Gastroesophageal sphincter (tissue), 4 donors: ENCODE measurements at places on chromosomes 2 and 18.

DNA sequence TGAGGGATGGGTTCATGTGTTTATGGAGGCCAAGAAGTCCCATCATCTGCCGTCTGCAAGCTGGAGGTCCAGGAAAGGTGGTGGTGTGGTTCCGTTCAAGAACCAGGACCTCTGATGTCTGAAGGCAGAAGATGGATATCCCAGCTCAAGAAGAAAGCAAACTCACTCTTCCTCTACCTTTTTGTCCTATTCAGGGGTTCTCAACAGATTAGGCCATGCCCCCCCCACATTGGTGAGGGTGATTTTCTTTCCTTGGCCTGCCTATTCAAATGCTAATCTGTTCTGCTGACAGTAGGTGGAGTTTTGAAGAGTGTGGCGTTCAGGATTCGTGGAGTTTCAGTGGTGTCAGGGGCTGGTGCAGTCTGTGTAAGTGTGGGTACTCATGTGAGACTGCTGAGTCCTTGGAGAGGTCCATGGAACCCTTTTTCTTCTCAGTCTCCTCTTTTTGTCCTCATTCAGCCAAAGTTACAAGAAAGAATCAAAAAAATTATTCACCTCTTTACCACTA, 5.9 kb downstream of the MSL3B start:
- ATAC-seq = no peak

DNA sequence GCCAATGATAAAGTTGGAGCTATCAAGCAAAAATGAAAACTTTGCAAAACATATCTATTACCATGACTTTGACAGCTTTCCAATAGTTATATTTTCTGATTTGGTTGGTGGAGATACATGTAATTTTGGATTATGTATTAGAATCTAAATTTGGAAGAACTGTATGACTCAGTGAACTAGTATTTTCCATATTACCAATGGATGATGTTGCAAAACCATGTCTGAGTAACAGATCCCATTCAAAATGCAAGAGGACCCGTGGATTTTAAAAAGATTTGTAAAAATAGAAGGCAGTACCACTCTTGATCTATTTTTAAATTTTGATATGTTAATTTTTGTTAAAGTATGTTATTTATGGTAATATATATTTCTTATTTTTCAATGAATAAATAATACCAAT, 83.0 kb downstream of the TAF4B start:
- no peak for ATAC-seq

- ATAC-seq = peak; percentile 47
These were observed 30.2 kb downstream of the ITGB1BP1 start for GRCh38 chr2:9392898-9393765.

GRCh38 chr18:54215069-54215468, 9.4 kb downstream of the MBD2 start:
- ATAC-seq = no peak

DNA sequence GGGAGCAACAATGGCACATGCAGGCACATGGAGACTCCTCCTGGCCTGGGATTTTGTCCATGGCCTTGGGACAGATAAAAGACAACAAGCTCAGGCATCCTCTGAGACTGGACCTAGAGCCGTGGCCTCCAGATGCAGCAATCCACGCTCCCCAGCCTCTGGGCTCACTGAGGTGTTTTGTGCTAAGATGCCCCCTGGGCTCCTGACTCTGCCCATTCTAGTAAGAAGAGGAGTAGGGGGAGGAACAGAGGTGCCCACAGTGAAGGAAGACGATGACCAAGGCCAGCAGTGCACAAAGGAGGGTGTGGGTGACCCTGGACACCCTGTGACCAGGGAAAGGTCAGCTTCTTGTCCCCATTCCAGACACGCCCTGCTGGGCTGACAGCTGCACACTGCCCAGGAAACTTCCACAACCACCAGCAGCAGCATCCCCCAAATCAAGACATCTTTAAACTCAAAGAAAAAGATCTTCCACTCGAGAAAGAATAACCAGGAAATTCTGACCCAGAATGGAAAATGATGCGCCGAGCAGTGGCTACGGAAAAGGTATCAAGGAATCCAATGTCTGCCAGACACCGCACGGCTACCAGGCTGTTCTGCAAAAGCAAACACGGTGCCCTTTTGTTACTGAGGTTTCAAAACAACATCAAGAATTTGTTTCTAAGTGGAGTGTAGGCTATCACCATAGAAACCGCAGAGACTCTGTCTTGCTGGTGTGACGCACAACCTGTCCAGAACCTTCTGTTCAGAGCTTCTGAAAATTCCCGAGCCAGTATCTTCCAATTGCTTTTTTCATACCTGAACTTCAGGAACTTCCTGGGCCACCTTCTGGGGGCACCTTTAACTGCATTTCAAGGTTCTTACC, 65.5 kb downstream of the ZNF516 start:
- ATAC-seq = no peak

GRCh38 chr2:121707920-121708361, 28.7 kb downstream of the NIFK start:
- no peak for ATAC-seq

GRCh38 chr2:192047315-192048107, 147.2 kb downstream of the TMEFF2 start:
- no peak for ATAC-seq

DNA sequence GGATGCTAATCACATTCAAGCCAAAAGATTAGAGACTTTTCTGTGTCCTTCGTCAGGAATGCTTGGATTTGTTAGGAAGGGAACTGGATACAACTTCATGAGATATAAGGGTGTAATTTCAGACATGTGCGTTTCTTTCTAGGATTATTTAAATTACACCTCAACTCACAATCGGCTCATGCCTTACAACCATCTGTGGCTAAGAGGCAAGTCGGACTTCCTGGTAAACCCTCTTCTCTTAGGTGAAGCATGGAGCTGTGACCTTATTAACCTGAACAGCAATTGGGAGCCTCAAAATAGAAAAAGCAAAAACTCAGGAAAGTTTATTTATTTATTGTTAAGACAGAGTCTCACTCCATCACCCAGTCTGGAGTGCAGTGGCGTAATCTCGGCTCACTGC, 61.8 kb downstream of the SEMA4F start:
- no peak for ATAC-seq

GRCh38 chr2:31660165-31660564, 79.4 kb upstream of the SRD5A2 start:
- no peak for ATAC-seq

GRCh38 chr2:196233805-196234475, 62.6 kb upstream of the STK17B start:
- ATAC-seq = peak; percentile 23

DNA sequence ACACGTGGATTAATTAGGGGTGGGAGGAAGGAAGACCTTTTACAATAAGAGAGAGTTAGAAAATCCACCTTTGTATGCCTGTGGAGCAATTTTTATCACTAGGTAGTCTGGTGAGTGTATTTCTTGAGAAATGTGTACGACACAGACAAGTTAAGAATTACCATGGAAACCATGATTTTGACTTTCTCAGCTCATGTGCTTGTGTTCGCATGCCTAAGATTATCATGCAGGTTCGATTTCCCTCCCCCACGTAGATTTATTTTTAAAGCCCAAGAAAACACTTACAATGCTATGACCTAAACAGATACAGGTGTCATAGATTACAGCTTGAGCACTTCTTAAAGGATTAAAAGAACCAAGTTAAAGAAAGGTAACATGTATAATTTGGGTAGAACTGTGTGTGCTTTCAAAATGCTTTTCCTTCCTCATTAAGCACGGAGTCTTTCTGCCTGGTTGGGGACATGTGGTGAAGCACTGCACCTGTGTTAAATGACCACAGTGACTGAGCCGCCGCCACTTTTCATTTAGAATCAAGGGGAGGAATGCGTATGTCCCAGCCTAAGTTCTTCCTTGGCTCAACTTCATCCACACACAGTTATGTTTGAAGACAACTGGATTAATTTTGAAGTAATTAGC, 16.6 kb downstream of the SERTAD2 start:
- ATAC-seq = no peak

- ATAC-seq = no peak
These were observed 41.9 kb downstream of the TAF1B start for GRCh38 chr2:9885036-9885684.

DNA sequence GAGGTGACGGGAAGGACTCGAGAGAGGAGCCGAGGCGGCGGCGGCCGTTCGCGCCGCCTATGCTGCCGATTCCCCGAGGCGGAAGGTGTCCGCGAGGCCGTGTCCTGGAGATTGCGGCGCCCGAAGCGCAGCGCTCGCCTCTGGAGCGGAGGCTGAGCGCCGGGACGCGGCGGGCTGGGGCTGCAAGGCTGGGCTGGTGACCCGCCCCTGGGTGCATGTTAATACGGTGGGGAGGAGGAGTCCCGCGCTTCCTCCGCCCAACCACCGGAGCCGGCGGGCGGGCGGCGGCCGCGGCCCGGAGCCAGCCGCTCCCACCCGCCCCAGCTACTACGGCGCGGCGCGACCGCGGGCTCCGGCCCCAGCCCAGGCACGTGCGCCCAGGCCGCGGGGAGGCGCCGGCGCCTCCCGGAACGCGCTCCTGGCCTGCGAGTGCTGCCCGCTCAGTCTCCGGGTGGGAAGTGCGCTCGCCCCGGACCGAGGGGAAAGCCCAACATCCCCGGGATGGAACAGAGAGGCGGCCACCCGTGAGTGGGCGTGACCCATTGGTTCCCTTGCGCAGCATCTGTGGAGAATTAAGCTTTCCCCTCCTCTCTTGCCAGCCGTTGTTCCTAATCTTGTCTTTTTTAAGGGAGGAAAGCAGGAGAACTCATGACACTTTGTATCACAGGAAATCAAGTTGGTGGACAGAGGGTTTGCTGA, at the start of gene DLGAP1:
TSS of gene DLGAP1 (minus strand) at position 195 of the 699 bp plus-strand sequence.
- peak; percentile 71 for ATAC-seq

GRCh38 chr2:63422556-63422955, 165.7 kb downstream of the WDPCP start:
- no peak for ATAC-seq

- ATAC-seq = no peak
These were observed 287.5 kb upstream of the VRK2 start for GRCh38 chr2:57759131-57759530.

GRCh38 chr2:41867553-41867952, 180.3 kb upstream of the PKDCC start:
- no peak for ATAC-seq

DNA sequence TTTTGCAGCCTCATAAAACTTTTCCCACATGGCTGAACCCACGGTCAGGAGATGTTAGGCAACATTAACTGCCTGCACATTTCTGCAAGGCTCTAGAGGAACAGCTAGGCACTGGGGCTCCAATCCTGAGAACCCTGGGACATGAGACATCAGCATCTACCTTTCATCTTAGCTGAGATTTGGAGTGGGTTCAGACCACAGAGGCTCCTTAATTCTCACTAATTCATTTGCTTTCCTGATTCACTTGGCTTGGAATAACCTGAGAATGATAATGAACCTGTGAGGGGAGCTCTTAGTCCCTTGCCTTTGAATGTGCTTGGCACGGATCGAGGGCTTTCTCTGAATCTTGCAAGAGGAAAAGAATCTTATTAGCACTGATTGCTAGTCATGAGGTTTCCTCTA, 266.2 kb downstream of the FIGN start:
- no peak for ATAC-seq

GRCh38 chr18:56990678-56991077, 156.2 kb upstream of the BOD1L2 start:
- ATAC-seq = no peak

- peak; percentile 66 for ATAC-seq
These were observed 110.0 kb upstream of the EPAS1 start for GRCh38 chr2:46187112-46187618.
